Coronary artery (tissue), 2 donors: ENCODE measurements at places on chromosomes 12 and 14.

DNA sequence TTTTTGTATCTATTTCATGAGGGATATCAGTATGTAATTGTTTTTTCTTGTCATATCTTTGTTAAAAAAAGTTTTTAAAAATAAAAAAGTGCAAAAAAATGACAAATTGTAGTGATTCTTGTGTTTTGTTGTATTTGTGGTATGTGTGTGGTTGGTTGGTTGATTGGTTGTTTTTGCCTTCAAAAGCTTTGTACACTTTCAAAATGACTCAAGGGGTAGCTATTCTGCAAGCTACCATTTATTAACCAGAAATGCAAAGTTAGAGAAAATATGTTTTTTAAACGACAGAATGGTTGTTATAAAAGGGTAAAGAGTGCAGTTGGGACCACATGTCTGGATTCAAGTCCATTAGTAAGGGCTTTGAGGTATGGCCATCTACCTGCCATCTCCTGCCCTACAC lies 119.3 kb downstream of the SLC35F4 start:
- DNase-seq: no peak

DNA sequence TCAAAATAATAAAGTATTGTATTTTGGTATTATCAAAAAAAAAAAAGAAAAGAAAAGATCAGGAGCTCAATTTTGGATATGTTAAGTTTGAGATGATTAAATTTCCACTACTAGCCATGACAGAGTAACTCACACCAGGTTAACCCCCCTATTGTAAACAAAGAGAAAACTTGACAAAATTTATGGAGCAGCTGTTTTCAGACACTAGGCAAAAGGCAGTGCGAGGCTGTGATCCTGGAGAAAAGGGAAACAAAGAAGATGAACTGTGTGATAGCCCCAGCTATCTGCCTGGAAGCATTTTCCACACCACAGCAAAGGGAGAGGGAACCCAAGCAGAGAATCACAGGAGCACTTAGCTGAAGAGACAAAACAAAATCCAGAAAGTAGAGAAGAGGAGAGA lies 145.0 kb downstream of the KIF21A start:
- DNase-seq: no peak

- DNase-seq: no peak
Measured at GRCh38 chr14:72808564-72808963, 85.3 kb downstream of the DPF3 start.

- DNase-seq: no peak
Measured at GRCh38 chr12:91773749-91774429, 371.8 kb downstream of the BTG1 start.

GRCh38 chr12:110382683-110383082 lies 20.8 kb downstream of the ANAPC7 start:
- no peak for DNase-seq

- no peak for DNase-seq
Measured at GRCh38 chr14:53044486-53044885, 93.6 kb upstream of the FERMT2 start.

GRCh38 chr12:68451261-68452077 lies 119.3 kb upstream of the MDM1 start:
- DNase-seq: no peak

GRCh38 chr14:41490323-41490722 lies 116.4 kb upstream of the LRFN5 start:
- DNase-seq: no peak

DNA sequence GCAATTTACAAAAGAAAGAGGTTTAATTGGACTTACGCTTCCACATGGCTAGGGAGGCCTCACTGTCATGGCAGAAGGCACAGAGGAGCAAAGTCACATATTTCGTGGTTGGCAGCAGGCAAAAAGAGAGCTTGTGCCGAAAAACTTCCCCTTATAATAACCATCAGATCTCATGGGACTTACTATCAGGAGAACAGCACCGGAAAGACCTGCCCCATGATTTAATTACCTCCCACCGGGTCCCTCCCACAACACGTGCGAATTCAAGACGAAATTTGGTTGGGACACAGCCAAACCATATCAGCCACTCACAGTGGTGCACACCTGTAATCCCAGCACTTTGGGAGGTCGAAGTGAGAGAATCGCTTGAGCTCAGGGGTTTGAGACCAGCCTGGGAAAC lies 68.5 kb downstream of the FBXL14 start:
- DNase-seq: no peak

DNA sequence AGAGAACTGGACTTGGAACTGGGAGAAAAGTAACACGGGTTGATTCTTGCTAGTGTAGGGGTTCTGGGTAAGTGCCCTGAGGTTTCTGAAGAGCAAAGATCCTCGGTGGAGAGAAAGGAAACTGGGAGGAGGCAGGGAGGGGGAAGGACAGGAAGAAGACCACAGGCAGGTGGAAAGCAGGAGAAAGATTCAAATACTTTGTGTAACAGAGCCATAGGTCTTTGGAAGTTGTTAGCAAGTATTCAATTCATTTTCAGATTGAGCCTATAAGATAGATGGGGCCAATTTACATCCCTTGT lies 1.3 kb downstream of the PNP start:
- DNase-seq: no peak

DNA sequence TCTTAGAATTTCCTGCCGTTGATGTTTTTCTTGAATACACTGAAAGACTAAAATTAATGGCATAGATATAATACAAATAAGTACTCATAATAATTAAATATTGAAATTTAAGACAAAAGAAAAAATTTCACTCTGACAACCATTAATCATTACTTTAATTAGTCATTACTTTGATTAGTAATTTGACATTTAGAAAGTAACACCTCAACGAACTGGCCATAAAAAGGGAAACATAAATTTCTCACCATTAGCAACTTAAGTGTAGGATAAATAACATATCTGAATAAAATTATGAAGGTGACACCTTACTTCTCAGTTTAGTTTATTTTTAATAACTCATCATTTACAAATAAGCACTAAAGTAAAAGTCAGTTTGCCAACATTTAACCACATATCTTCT lies 17.5 kb downstream of the MAGOHB start:
- DNase-seq: no peak

- DNase-seq: no peak
Measured at GRCh38 chr12:94039914-94040313, 108.5 kb upstream of the PLXNC1 start.

DNA sequence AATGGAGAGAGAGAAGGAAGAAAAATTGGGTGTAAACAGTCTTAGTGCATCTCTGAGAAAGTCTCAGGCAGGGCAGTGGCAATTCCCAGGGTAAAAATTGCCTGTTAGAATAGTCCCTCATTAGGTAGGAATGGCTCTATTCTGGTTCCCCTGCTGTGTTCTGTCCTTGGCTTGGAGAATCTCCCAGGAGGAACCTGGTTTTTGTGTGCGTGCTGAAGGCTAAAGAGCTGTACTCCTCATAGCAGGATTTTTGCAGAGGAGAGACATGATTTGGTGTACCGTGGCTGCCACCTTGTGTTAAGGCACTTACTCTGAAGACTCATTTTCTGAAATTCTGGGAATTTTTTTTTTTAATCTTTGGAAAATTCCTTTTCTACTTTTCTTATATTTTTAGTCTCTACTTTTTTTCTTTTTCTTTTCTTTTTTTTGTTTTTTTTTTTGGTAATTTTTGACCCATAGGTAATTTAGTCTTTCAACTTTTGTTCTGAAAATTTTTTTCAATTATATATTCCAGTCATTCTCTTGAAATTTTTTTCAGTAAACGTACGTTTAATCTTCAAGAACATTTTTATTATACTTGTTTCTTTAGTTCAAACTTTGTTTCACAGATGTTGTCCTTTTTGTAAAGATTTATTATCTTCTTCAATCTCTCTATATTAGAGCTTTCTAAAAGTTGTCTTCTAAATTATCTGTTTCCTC lies 63.8 kb downstream of the FBXO33 start:
- DNase-seq: no peak

- DNase-seq: no peak
Measured at GRCh38 chr12:118356809-118357256, 15.9 kb downstream of the TAOK3 start.

DNA sequence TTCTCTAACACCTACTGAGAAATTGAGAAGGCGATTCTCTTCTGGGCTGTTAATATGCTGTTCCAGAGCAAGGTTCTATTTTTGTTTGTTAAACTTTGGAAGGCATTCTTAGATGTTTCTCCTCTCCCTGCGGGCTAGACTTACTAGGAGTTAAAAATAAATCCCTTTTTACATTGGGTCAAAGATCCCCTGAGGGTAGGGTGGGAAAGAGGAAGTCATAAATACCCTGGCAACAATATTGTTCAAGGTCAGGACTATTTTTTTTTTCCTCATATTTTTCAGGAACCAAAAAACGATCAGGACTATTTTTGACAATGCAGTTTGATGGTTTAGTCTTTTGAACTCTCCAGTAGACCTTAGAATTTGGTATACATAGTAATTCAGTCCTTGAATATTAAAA lies 12.0 kb upstream of the SLC2A14 start:
- DNase-seq: no peak

- no peak for DNase-seq
Measured at GRCh38 chr14:48536318-48536717, 860.9 kb upstream of the MDGA2 start.

DNA sequence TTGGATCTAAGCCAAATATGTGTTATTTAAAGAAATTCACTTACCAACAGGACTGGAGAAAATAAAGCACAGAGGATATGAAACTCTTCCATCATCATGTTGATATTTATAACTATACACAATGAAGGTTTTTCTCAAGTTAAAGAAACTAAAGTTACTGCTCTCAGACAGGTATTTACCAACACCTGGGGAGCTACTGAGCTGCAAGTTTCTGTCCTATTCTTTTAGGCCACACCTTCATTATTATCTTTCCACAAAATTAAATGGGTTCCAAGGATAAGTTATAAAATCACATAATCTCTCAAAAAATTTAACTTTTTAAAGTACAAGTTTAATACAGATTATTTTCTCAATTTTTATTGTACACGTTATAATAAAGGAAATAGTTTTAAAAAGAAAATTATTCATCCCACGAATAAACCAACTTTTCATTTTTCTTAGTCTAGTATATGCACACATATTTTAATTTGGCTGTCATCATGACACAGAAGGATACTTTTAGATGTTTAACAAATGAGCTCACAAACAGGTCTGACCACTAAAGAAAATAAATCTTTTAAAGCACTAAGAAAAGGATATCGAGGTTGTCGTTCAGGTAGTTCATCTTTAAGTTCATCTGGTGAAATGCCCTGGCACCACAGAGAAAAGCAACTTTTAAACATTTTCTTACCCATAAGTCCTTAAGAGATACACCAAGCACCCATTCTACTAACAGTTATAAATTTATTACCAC lies 7.8 kb downstream of the GMFB start:
- no peak for DNase-seq

DNA sequence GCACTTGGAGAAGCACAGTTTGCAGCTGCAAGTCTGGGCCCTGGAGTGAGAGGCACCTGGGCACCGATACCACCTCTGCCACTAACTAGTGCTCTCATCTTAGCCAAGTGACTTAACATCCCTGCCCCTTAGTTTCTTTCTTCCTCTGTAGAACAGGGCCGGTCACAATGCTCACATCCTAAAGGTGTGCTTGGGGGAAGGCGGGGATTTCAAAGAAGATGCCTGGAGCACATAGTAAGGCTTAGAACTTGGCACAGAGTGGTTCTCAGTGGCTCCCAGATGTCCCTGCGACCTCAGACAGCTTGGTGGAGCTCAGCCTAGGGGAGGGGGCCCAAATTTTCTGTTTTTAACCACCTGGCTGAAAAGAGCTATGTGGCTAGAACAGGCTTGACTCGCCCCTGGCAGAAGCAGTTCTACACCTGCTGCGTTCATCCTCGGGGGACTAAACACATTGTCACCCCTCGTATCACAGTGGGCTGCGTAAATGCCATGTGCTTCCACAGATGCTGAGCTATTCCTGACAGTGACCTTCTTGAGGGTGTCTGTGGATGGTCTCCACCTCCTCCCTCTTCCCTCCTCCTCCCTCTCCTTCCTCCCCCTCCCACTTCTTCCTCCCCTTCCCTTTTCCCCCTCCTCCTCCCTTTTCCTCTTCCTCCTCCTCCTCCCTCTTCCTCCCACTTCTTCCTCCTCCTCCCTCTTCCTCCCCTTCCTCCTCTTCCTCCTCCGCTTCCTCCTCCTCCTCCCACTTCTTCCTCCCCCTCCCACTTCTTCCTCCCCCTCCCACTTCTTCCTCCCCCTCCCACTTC lies 112.1 kb downstream of the PHETA1 start:
- DNase-seq: no peak

GRCh38 chr14:35234012-35234805 lies 58.0 kb upstream of the PSMA6 start:
- no peak for DNase-seq

GRCh38 chr12:116159175-116159574 lies 118.3 kb downstream of the MED13L start:
- DNase-seq: no peak

- no peak for DNase-seq
Measured at GRCh38 chr14:28284546-28285300, 481.9 kb upstream of the FOXG1 start.

DNA sequence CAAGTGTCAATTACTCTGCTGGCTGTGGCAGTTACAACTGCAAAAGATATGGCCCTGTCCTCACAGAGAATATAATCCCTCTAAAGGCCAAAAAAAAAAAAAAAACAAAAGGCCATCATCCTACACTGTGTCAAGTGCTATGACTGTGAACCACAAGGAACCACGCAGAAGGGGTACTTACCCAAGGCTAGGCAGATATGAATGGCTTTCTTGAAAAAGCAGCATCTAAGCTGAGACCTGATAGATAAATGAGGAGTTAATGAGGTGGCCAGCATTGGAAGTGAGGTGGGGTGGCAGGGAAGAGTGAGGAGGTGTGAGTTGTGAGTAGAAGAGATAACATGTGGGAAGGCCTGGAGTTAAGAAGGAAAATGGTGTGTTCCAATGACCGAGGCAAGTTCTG lies 16.4 kb upstream of the IL22 start:
- DNase-seq: no peak

DNA sequence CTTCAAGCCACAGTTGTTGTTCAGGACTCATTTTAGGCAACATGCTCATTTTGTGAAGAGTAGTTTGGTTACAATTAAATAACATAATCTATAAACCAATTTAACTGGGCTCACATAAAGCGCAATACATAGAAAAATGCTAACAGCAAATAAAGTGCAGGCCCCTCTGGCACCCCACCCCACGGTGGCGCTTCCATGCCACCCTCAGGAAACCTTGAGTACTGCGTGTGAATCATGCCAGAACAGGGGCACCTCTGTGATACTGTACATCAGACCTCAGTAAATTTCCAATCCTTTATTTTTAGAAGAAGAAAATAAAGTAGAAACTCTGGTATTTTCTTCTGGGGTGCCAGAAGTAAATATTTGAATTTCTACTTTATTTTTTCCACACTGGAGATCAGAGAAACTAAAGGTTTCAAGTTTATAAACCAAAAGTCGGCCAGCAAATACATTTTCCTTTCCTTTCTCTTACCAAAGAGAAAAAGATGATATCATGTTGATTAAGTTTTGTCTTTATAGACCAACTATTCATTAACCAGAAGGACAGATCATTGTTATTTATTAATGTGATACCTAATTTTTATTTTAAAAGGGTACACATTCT lies 316.8 kb downstream of the PAWR start:
- no peak for DNase-seq
